Posterior vena cava (tissue), 2 donors: ENCODE measurements at places on chromosomes 1 and 21. TPM values are rescaled to one million over a fixed set of nuclear protein-coding genes. Genes with fewer than 3 reads are reported as not detected.

- no peak for DNase-seq
These were observed 9.8 kb downstream of the KCNN3 start for GRCh38 chr1:154860156-154860870.

- no peak for DNase-seq
These were observed 688.8 kb downstream of the PLA2G4A start for GRCh38 chr1:187517546-187517945.

GRCh38 chr1:31102501-31102950 lies 37.0 kb upstream of the PUM1 start:
- no peak for DNase-seq

DNA sequence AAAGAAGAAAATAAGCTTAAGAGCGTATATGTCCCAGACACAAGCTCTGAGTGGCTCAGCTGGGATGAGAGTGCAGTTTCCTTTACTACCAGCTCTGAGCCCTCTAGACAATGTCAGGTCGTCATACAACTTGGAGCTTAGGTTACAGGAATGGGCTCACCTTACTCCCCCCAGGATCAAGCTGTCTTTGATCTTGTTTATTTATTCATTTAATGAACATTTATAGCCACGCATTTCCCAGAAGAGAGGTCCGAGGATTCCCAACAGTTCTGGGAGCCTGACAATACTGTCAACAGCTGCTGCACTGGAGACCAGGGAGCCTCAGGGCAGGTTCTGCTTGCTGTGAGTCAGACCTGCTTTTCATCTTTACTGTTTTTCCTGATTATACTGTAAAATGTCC lies 378.9 kb downstream of the PLPP3 start:
- no peak for DNase-seq

GRCh38 chr1:29057700-29058099 lies 66.0 kb downstream of the TMEM200B start:
- DNase-seq: no peak

GRCh38 chr1:3468236-3469103 lies 14.0 kb downstream of the ARHGEF16 start:
- DNase-seq: peak; percentile 78

GRCh38 chr1:80258659-80259058 lies 1252.1 kb upstream of the ADGRL4 start:
- no peak for DNase-seq

DNA sequence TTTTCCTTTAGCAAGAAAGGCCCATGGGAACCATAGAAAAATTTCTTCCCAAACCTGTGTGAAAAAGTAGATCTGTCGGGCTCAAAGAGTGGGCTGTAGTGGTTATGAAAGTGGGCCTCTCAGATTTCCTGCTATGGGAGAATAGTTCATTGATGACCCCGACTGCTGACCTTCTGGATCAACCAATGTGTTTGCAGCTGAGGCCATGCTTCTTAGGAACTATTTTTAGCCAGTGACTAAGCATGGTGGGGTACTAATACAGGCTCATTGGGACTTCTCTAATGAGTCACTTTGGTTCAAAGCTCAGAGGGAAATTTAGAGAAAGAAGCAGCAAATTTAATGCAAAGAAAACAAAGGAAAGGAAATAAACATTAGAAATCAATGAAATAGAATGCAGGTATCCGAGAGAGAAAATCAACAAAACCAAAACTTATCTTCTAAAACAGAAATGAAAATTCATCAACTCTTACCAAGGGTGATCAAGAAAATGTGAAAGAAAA lies 12.6 kb upstream of the PSMA5 start:
- DNase-seq: no peak

GRCh38 chr1:227357171-227357926 lies 39.1 kb upstream of the CDC42BPA start:
- DNase-seq: peak; percentile 90

- DNase-seq: peak; percentile 84
These were observed 16.8 kb upstream of the STMN1 start for GRCh38 chr1:25922971-25923552.

- no peak for DNase-seq
These were observed 19.9 kb downstream of the ALDH9A1 start for GRCh38 chr1:165678509-165678908.

DNA sequence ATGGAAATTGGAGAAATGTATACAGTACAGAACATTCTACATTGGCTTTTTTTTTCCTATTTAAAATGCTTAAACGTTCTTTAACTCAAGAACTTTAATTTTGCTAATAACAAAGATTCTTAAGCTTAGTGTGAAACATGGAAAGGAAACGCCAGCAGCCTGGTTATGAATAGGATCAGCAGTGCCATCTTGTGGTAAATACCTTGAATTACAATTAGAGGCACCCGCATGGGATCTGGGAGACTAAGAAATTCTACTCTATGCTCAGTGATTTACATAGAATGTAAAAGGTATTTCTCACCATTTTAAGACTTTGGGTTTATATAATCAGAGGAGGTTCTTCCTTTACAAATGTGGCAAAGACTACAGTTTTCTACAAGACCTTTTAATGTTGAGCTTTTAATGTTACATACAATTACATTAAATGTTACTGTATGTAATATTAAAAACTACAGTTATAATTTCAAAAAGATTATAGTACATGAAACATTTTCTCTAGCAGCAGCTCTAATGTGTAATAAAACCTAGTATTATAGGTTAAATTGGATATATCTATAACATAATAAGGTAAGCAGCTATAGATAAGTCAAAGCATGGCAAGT lies 32.1 kb upstream of the APOBEC4 start:
- DNase-seq: no peak

DNA sequence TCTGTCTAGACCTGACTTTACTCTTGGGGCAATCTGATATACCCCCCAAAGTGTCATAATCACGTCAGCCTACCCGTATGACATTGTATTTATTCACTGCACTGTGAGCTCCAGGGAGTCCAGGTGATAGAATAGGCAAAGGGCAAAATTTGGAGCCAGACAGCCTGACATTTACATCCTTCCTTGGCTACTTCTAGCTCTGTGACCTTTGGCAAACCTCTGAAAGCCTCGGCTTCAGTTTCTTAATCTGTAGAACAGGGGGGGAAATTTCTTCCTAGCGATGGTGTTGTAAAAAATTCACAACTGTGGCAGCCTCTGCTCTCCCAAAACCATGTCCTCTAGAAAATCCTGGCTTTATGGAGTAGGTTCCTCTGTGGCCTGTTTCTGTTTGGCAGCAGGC lies 240.9 kb downstream of the KIF26B start:
- no peak for DNase-seq

GRCh38 chr1:145849356-145850160 lies 4.1 kb downstream of the NUDT17 start:
- no peak for DNase-seq

GRCh38 chr21:36891692-36892091 lies 74.8 kb downstream of the HLCS start:
- no peak for DNase-seq

The CLCNKA gene
- 0.51 TPM for total RNA-seq

The KCNQ4 gene
- total RNA-seq: 10.3 TPM
